ENCODE measurements at places on chromosomes 7 and 10.

DNA sequence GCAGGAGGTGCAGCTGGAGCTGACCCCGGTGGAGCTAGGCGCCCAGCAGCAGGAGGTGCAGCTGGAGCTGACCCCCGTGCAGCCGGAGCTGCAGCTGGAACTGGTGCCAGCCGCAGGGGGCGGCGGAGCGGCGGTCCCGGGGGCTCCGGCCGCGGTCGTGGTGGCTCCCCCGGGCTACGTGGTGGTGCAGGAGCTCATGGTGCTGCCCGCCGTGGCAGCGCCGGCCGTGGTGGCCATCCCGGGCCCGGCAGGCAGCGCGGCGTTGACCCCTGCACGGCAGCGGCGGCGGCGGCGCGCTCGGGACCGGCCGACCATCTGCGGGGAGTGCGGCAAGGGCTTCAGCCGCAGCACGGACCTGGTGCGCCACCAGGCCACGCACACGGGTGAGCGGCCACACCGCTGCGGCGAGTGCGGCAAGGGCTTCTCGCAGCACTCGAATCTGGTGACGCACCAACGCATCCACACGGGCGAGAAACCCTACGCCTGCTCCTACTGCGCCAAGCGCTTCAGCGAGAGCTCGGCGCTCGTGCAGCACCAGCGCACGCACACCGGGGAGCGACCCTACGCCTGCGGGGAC is 6.8 kb downstream of the ZNF853 start:
- no peak for DNase-seq

GRCh38 chr7:157679607-157680006 is 342.8 kb downstream of the DNAJB6 start:
- DNase-seq, result no peak

- no peak for DNase-seq
Measured at GRCh38 chr7:44796034-44796503, 412 bp upstream of the PPIA start.

DNA sequence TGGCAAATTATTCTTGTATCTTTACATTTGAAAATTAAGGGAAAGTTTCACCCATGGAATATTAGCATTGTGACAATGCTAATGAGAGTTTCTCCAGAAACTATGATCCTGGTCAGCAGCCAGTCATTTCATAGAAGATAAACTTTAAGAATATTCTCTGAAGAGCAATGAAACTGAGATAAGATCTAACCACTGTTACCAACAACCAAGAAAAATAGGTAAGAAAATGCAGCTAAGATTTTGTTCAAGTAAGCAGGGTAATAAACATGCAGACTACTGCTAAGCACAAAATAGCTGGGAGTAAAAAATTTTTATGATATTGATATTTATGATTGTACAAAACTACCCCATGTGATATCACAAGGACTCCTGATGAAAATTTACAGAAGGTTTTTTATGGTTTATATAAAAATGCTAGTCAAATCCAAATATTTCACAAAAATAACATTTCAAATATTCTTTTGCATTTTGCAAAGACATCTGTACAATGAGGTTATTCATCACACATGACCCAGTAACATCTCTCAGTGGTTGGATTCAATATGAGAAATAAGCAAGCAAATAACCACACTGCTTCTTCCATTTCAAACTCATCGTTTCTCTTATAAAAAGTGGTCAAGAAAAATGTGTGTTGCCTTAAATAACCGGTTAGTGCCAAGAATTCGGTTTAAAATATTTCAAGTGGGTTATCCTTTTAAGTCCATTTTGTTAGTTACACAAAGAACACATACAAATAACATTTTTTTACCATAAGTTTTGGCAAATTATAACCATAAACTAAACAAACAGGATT is 251.6 kb downstream of the DIP2C start:
- DNase-seq, result no peak

DNA sequence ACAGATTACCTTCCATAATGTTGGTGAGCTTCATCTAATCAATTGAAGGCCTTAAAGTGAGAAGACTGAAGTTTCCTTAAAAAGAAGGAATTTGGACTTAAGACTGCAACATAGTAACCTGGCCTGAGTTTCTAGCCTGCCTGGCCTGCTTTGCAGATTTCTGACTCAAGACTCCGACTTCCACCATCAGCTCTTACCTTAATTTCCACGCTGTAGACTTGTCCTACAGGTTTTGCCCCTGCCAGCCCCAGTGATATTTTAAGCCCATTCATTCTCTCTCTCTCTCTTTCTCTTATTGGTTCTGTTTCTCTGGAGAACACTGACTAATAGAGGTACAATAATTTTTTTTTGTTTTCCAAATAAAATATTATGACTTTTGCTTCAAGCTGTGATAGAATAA is 862.3 kb upstream of the GHITM start:
- DNase-seq, result no peak

- no peak for DNase-seq
Measured at GRCh38 chr10:80407812-80408241, 524 bp upstream of the PRXL2A start.

DNA sequence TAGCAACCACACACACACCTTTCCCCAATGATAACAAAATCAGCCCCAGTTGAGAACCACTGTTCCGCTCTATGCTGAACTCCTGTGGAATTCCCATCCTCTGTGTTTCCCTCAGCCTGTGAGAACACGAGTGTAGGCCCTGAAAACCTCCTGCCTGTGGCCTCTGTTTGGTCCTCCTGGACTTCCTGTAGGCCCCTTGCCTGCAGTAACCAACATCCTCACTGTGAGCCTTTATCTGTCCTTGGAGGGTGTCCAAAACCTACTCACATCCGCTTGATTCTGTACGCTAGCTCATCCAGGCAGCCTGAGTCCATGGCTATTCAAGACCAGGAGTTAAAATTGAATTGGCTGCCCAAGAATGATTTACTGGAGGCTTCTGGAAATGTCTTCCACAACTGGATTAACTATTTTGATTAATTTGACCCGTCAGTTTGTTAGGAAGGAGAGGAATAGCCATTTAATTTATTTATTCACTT is 149.8 kb downstream of the AKR1D1 start:
- no peak for DNase-seq

- no peak for DNase-seq
Measured at GRCh38 chr7:151381098-151381347, 28.8 kb downstream of the WDR86 start.

- DNase-seq, result no peak
Measured at GRCh38 chr7:64463636-64464375, 99.1 kb downstream of the ZNF680 start.

- no peak for DNase-seq
Measured at GRCh38 chr7:108008827-108009226, 5.9 kb upstream of the LAMB1 start.

GRCh38 chr10:5442065-5442989 is 30.0 kb downstream of the NET1 start:
- DNase-seq, result no peak

DNA sequence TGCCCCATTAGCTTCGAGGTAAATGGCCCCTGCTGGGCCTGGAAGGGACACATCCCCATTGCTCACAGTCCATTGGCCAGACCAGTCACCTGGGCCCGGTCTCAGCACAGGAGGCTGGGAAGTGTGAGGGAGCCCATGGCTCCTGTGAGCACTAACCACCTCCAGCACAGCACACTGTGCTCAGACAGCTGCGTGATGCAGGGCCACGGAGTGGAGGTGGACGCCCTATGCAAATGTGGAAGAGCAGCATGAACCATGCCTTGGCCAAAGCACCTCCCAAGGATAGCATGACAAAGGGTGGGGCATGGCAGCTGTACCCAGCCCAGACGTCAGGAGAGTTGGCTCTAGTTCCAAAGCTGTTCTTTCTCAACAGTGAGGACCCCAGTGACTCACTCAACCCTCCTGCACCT is 120.1 kb upstream of the ZMIZ1 start:
- no peak for DNase-seq

DNA sequence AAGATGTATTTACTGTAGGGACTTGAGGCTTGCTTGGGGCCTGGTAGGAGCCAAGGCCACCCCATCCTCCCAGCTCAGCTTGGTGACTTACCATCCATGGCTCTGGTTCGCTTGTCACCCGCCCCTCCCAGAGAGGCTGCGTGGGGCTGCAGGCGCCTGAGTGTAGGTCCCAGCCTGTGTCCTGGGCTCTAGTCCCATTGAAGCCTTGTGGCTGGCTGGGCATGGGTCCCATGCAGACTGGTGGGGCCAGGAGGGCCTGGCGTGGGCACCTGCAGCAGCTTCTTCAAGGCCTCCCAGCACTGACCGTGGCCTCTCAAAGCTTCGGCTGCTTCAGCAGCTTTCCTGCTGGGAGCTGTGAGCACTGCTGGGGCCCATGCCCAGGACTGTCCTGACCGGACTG is 118.1 kb downstream of the INPP5A start:
- DNase-seq, result no peak

DNA sequence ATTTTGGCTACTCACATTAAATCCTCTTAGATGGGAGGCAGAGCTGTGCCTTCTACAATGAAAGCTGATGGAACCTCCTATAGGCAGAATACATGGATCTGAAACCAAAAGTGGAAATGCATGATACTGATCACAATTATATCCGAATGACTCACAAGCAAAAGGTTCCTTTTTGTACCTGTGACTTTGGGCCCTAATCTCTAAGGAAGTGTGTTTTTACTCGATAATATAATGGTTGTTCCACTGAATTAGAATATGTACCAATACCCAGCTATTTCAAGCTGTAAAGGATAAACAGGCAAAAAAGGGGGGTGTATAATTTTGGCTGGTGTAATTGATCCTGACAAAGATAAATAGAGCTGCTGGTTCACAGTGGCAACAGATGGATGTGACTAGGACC is 17.6 kb upstream of the LAMB1 start:
- DNase-seq, result no peak

DNA sequence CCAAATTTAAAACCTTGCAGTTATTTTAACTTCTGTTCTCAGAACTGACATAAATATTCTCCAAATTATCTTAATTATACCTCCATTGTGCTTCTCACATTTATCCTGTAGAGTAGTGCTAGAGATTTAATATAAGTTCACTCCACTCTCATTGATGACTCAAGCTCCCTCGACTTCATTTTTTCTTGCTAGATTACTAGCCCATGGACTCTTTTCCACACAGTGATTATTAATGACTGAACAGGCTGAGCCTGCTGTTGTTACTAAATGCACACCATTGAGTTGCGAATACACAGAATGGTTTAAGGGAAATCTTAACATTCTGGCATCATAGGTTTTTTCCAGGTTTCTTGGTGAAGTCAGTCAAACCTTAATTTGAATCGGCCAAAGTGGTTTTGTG is 179.5 kb upstream of the AKR1E2 start:
- no peak for DNase-seq

GRCh38 chr7:21355406-21355874 is 72.4 kb upstream of the SP4 start:
- no peak for DNase-seq

GRCh38 chr10:22742678-22743077 is 28.3 kb upstream of the PIP4K2A start:
- no peak for DNase-seq

Measured in retinal pigment epithelial cell (primary cell).